ENCODE measurements at places on chromosomes 5 and 9.
A peak's percentile ranks its signal among the peaks of the same experiment; 100 is the strongest.

GRCh38 chr9:110601098-110601497 is 21.6 kb upstream of the SVEP1 start:
- DNase-seq: no peak

- DNase-seq: no peak
These were observed 172.8 kb upstream of the FSTL4 start for GRCh38 chr5:133785182-133785581.

DNA sequence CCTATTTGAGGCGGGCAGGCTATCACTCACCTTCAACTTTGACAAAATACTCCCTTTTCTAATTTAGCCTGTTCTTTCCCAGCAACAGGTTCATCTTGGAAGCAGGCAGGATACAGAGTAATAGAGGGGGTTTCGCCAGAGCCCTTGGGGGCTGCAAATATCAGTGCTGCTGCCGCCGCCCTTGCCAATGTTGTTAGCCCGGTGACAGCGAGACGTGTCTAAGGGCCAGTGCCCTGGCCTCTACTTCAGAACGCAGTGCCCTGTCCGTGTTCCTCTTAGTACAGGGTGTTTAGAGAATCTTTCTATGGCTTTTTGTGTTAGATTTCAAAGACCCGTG is 703 bp downstream of the FAM120AOS start:
- DNase-seq: no peak

GRCh38 chr5:1089621-1090040 is 22.2 kb downstream of the SLC12A7 start:
- no peak for DNase-seq

DNA sequence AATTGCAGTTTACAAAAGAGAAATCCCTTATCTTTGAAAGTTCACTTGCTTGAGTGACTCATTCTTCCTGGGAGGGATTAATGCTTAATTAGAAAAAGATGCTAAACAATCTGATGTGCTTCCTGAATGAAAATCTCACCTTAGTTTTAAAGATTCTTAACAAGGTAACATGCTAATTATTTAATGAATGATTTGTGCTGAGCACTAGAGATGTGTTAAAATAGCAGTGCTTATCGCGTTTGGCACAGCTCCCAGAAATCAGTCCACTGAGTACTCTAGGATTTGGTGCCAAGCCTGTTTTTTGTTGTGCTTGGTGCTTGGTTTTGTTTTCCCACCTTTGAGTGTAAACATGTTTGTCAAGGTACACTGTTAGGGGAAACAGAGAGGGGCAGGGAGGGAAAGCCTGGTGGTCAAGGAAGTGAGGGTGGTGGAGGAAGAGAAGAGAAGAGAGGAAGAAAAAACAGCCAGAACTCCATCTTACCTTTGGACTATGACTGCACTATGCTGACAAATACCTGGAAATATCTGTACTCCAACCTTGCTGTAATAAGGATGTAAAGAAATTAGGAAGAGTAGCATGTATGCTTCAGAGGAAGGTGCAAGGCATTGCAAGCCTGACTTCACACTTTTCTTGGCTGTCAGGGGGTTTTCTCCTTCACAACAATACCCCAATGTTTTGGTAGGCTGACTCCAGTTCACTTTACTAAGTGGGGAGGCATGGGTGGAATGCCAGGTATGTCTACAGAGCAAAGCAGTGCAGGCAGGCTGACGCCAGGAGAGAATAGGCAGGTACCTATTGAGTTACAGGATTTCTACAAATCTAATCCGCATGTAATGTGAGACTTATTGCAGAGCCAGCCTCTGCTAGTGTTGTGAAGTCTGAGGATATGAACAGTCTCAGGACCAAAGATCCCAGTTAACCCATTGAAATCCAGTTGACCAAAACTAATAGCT is 157.2 kb upstream of the ISL1 start:
- DNase-seq: no peak

DNA sequence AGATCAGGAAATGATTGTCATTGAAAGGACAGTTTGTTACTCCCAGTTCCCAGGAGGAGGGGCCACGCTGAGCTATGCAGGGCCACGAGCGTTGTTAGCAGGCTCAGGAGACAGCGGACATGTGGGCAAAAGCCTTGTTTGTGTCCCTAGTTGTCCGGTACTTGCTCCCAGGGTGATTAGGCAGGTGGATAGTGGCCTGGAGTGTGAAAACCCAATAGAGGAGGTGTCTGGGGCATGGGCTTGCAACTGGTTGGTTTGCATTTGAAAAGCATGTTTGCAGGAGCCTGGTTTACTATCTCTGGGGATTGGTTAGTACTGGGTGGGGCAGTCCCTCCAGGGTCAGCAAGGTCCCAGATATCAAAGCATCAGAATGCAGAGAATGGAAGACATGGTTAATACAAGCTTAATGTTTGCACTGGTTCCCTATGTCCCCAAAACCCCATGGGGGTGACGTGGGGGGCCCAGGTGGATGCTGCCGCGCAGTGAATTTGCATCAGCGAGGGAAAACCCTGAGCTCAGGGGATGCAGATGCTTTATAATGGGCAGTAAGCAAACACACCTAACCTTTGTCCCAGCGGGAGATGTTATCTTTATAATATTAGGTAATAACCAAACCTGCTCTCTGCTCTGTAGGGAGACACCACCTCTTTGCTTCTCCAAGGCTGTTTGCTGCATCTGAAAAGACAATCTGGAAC is 39.7 kb downstream of the ROPN1L start:
- DNase-seq: no peak

DNA sequence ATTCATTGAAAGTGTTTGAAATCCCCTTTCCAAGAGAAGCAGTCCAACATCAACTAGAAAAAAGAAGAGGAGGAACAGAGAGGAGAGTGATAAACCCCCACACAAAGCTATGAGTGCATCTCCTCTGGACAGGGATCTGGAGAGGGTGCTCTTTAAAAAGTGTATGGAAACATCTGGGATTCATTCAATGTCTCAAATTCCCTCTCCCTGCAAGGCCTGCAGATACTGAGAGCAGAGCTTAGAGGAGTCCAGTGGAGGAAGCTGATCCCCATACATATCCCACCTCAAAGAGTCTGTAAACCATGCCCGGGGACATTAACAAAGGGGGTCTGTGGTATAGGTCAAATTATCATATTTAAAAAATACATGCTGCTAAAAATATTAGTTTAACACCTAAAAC is 2.2 kb downstream of the SPOCK1 start:
- DNase-seq: no peak

GRCh38 chr5:12141496-12141895 is 237.2 kb upstream of the CTNND2 start:
- no peak for DNase-seq

DNA sequence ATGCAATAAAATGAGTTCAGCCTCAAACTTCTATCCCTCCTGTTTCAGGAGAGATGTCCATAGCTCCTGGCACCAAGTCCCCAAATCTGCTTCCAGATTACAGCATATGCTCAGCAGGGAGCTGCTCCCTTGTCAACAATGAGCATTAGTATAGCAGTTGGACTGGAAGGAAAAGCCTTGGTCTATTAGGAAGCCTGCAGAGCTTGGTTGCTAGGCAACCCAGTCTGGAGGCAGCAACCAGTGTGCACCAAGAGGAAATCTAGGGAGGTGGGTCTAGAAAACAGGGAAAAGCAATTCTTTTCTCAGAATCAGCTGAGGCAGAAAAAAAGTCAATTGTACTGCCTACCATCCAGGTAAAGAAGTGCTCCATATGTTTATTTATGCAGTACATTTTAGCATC is 229.5 kb upstream of the NMUR2 start:
- no peak for DNase-seq

GRCh38 chr9:131142160-131142559 is 16.8 kb downstream of the NUP214 start:
- no peak for DNase-seq

GRCh38 chr9:97072285-97072776 is 33.4 kb upstream of the CTSV start:
- DNase-seq: no peak

DNA sequence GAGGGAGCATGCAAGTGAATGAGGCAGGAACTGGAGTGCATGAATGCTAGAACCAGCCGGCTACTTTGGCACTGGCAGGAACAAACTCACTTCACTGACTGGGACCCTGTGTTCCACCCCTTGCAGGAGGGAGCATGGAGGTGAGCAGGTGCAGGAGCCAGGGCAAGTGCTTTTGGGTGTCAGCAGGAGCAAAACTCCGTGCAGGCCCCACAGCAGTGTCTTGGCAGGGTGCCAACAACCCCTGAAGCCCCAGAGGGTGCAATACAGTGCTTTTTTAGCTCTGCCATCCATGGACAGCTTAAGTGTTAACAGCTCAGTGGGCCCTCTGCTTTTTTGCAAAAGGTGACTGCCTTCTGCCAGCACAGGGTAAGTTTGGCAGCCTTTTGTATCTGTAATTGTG is 245.8 kb upstream of the PCSK5 start:
- DNase-seq: no peak

DNA sequence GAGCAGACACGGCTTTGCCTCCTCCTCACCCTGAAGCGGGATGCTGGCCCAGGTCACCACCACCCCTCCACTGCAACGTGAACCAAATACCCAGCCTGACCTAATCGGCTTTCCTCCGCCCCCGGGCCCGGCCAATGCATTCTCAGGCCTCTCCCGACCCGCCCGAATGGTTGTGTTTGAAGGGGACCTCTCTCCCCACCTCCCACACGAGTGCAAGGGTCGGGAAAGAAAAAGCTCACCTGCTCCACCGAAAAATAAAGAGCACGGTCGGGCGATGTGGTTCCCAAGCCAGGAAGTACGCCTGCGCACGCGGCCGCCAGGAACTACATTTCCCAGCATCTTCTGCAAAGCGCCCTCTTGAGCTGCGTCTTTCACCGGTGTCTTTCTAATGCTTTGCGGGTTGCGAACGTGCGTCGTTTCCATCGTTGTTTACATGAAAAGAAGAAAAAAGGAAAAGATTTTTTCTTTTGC is at the start of gene ZNF883:
Gene ZNF883, minus strand, starts transcription at position 282 of the 471 bp plus-strand sequence.
- peak; percentile 1 for DNase-seq

DNA sequence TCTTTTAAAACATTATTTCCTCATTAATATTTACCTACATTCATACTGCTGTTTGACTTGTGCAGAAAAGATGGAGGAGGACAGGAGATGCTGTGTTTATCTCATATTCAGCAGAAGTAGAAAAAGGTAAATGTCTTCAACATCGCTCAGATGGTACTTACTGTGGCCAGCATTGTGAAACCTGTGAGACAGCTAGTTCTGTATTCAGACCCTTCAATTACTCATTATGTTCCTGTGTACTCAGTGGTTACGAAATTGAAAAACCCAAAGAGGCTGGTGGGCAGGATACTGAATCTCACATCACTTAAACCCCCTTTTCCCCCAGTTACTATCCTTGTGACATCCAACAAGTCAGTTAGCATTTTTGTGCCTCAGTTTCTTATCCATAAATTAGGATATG is 216.0 kb downstream of the KDM4C start:
- no peak for DNase-seq

GRCh38 chr9:130213911-130214761 is 41.9 kb downstream of the NCS1 start:
- DNase-seq: no peak

DNA sequence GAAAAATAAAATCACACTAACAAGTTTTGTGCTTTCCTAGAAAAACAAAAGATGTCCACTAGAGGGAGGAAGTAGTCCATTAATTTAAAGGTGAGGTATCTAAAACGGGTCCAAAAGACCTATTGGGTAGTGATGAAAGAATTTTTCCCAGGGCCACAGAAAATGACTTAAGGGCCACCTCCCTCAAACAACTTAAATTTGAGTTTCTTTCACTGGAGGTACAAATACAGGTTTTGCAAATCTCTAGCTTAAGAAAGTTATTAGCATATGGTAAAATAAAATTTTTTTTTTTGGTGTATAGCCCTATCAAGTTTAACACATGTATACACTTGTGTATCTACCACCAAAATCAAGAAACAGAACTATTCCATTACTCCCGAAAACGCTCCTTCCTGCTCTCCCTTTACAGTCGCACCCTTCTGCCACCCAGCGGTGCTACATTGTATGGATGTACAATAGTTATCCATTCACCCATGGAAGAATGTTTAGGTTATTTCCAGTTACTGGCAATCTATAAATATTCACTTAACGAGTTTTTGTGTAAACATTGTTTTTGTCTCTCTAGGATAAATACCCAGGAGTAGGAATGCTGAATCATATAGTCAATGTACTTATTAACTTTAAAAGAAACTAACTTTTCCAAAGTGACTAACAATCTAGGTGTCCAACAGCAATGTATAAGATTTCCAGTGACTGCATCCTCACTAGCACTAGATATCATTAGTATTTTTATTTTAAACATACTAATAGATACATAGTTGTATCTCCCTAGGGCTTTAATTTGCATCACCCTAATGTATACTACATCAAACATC is 21.9 kb downstream of the DEPDC1B start:
- no peak for DNase-seq

- DNase-seq: no peak
These were observed 520 bp upstream of the DHFR start for GRCh38 chr5:80655231-80655774.

- DNase-seq: no peak
These were observed 173.9 kb downstream of the C9orf50 start for GRCh38 chr9:129446828-129447550.

DNA sequence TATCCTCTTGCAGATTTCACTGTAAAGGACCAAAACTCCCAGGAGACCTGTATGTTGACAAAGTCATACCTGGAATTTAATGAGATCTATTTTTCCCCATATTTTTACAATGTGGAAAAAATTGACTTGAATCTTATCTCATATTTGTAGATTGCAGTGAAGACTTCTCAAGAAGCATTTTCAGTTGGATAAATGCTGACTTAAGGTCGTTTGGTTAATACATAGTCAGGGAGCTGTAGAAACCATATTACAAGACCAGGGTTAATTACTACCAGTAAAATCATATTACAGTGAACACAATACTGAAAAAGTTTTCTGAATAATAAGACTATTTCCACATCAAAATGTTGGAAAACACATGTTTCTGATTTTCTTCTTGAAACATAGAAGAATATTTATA is 119.8 kb downstream of the ATG10 start:
- DNase-seq: no peak

GRCh38 chr9:27654629-27655285 is 81.5 kb upstream of the C9orf72 start:
- DNase-seq: no peak

GRCh38 chr9:18275313-18275990 is 198.5 kb upstream of the ADAMTSL1 start:
- no peak for DNase-seq

DNA sequence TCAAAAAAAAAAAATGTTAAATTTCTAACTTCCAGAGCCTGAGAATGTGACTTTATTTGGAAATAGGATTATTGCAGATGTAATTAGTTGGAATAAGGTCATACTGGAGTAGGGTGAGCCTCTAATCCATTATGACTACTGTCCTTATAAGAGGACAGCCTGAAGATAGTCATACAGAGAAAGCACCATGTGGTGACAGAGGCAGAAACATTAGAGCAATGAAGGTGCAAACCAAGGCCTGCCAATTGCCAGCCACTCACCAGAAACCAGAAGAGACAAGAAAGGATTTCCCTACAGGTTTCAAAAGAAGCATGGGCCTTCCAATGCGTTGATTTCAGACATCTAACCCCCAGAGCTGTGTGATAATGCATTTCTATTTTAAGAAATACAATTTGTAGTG is 659.2 kb upstream of the CHD1 start:
- no peak for DNase-seq

DNA sequence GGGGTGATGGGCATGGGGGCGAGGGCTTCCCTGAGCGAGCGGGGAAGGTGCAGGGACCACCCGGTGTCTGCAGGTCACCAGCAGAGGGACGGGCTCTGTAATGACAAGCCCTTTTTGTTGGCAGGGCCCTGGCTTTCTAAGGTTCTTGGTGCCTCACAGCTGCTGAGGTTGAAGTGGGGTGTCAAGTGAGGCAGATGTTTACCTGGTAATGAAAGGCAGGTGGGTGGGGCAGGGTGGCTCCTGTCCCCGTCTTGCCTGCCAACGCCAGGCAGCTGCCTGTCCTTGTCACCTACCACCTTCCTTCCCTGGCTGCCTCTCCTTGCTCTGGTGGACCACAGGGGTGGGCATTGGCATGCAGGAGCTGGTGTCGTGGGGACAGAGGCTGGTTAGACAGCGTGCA is 41.0 kb upstream of the SEMA4D start:
- no peak for DNase-seq
